AML-193 (cell line): ENCODE measurements at places on chromosomes 12 and 14.
A peak's percentile ranks its signal among the peaks of the same experiment; 100 is the strongest.

- DNase-seq: no peak
These were observed 34.8 kb upstream of the VSX2 start for GRCh38 chr14:74204491-74204890.

- no peak for DNase-seq
These were observed 30.3 kb downstream of the BAZ2A start for GRCh38 chr12:56599797-56600196.

DNA sequence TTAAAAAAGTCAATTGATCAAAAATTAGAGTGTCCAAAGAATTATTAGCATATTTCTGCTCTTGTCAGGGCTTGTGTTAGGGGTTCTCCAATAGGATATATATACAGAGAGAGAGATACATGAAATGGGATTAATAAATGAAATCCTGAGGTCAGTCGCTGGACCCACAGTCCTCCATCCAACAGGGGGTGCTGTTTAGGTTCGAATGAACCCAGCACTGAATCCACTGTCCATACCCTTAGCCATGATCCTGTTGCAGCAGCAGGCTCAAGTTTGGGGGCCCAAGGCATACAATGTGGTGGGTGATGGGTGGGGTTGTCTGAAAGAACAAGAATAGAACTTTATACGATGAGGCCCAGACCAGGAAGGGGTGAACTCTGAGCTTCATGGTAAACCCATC is 780 bp upstream of the MYO1H start:
- DNase-seq: no peak

DNA sequence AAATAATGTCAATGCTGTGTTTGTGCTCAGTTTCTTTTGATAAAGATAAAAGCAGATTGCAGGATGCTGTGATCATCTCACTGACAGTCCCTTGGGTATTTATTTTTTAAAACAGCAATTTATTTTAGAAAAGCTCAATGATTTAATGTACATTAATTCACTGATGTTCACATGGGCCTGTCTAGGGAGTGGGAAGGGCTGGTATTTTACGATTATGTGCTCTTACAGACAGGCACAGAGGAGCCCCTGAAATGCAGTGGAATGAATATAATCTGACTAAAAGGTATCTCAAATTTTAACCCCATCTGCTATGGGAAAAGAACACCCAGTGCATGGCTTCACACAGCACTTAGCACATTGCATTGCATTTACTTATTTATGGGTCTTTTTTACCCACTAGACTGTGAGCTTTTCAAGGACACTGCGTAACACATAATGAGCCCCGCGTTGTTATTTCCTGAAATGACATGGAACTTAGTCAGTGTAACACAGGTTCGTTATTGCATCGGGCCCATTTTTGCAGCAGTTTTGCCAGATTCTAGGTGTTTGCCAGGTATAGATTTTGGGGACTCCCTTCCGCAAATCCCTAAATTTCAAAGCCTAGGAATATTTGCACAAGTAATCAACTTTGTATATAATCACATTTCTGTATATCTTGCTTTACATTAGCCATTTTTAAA is 425.3 kb upstream of the FBXO33 start:
- no peak for DNase-seq

DNA sequence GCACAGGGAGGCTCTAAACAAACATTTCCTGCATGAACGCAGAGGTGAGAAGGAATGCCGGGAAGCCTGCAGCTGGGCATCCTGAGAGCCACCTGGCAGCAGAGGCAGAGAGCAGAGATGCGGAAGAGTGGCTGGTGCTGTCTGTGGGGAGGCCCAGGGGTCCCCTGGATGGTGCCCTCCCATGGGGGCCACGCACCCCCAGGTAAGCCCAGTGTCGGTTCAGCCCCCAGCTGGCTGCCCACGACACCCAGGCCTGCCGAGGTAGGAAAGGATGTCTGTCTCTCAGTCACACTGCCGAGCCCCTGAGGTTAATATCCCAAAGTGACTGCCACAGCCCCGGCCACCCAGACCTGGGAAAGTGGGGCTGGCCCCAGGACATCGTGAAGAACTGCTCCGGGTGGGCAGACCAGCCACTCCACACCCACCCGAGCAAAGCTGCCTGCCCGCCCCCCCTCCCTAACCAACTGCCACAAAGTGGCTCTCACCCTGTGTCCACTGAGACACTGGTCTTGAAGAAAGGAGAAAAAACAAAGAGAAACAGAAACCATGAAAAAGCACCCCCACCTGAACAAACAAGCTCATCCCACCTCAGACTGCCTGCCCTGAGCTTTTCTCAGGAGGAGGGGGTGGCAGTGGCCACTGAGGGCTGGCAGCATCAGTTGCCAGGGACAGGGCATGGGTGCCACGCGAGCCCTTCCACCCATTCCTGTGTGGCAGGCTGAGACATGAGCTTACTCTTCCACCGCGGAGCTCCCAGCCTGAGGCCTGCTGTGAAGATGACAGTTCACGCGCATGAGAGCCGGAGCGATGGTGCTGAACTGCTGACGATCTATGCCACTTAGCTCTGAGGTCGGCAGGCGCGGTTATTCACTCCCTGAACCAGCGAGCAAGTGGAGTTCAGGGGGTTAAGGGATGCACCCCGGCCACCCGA is 40.8 kb downstream of the CCDC88C start:
- no peak for DNase-seq

DNA sequence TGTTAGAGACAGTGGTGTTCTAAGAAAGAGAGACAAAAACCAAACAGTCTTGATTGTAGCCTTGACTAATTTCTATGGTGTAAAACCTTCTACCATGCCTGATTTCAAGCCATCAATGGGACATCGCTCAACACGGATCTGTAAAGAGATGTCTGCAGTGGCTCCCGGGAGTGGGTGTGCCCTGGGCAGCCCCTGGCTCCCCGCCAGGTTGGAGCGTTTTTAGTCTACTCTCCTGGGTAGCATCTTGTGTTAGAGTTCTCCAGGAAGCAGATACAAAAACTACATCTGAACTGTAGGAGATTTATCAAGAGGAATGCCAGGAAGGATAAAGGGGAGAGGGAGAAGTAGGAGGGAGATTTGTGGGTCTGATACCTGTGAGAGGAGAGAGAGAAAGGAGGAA is 1212.9 kb downstream of the BCL11B start:
- DNase-seq: no peak

GRCh38 chr12:43812926-43813325 is 6.8 kb upstream of the TWF1 start:
- no peak for DNase-seq

DNA sequence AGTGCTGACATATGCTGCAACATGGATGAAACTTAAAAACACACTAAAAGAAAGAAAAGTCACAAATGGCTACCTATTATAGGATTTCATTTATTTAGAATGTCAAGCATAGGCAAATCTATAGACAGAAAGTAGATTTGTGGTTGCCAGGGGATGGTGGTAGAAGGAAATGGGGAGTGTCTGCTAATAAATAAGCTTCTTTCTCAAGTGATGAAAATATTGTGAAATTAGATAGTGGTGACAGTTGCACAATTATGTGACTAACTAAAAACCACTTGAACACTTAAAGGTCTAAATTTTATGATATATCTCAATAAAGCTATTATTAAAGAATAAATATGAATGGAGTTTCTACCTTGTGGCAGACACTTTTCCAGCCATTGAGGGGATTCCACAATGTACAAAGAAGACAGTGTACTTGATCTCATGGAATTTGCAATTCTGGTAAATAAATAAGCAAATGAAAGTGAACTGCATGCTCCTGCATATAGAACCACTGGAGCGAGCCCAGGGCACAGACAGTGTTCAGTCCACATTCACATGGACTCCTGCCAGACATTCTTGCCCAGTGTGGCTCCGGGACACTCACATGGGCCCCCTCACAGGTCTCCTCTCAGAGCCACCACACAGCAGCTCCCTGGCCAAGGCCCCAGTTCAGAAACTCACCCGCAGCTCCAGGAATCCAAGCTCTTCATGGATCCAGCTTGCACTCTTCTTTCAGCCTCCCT is 107.1 kb upstream of the ARID2 start:
- DNase-seq: peak; percentile 89

DNA sequence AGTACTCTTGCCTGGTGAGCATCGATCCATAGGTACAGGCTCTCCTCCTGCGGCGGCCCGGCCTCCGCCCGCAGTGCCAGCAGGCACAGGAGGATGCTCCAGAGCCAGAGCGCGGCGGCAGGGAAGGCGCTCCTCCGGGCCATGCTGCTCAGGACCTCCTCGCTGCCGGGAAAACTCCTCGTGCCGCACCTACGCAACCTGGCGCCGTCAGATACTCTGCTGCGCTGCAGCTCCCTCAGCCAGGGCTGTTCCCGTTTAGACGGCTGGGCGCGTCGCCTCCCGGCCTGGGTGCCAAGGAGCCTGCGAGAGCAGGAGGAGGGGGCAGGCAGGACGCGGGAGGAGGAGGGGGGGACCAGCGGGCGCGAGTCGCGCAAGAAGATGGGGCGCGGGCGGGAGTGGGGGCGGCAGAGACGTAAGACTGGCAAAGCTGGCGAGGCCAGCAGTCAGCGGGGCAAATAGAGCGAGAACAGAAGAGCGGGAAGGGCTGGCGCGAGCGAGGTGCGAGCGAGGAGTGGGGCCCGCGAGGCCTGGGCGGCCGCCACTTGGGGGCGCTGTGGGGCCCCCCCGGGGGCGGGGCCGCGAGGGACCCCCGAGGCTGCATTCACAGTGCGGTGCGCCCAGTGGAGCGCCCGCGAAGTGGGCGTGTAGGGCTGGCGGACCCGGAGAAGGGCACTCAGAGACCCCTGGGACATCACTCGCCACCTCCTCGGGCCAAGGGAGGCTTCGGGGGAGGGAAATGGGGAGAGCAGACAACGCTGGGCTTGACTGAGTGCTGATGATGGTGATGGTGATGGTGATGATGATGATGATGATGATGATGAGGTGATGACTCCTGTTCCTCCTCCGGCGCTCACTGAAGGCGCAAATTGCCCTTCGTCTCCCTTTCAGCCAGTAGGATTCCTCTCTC is at the start of gene WIF1:
Gene WIF1 (minus strand): TSS at position 257 of the 907 bp plus-strand sequence. CDS start 114 bp downstream, at position 143.
- no peak for DNase-seq

DNA sequence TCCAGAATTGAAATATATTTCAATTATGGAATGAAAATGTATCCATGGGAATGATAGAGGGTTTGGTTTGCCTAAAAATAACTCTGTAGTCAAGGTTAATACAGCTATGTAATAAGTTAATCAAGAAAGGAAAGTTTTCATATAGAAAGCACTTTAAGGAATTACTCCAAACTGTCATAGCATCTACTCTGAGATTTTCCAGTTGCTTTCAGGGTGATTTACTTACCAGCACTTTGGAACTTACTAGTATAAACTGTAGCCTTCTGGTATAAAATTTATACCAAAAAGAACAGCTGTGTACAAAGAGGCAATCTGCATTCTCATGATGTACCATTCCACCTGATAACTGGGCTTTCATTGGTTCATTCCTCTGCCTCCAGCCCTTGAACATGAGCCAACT is 87.1 kb downstream of the ARF6 start:
- DNase-seq: no peak

GRCh38 chr14:63941023-63941422 is 88.2 kb downstream of the SYNE2 start:
- no peak for DNase-seq

GRCh38 chr12:56334490-56334793 is 642 bp upstream of the PAN2 start:
- no peak for DNase-seq

DNA sequence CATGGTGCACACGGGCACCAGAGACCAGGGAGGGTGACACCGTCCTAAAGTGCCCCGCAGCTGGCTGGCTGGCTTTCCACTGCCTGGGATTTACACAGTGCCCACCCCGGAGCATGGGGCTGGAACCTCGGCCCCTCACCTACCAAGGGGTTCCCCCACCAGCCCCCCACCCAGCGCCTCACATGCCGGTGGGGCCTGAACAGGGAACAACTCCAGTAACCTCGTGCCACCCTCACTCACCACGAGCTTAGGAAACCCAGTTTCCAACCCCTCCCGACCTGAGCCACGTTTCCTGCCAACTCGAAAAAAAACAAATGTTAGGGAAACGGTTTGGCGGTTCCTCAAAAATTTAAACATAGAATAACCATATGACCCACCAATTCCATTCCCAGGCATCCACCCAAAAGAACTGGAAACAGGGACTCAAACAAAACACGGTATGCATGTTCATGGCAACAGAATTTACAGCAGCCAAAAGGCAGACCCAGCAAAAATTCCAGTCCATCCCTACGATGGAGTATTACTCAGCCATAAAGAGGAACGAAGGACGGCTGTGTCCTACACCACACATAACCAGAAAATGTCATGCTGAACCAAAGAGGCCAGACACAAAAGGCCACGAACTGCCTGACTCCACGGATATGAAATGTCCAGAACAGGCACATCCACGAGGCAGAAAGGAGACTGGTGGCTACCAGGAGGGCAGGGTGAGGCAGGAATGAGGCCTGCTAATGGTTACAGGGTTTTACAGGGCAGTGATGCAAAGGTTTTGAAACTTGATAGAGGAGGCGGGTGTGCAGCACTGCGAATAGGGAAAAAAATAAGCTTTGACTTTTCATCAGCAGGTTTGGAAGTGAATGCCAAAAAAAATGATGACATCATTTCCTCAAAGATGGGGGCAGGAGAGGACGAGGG is 68.9 kb downstream of the NCOR2 start:
- DNase-seq: no peak

DNA sequence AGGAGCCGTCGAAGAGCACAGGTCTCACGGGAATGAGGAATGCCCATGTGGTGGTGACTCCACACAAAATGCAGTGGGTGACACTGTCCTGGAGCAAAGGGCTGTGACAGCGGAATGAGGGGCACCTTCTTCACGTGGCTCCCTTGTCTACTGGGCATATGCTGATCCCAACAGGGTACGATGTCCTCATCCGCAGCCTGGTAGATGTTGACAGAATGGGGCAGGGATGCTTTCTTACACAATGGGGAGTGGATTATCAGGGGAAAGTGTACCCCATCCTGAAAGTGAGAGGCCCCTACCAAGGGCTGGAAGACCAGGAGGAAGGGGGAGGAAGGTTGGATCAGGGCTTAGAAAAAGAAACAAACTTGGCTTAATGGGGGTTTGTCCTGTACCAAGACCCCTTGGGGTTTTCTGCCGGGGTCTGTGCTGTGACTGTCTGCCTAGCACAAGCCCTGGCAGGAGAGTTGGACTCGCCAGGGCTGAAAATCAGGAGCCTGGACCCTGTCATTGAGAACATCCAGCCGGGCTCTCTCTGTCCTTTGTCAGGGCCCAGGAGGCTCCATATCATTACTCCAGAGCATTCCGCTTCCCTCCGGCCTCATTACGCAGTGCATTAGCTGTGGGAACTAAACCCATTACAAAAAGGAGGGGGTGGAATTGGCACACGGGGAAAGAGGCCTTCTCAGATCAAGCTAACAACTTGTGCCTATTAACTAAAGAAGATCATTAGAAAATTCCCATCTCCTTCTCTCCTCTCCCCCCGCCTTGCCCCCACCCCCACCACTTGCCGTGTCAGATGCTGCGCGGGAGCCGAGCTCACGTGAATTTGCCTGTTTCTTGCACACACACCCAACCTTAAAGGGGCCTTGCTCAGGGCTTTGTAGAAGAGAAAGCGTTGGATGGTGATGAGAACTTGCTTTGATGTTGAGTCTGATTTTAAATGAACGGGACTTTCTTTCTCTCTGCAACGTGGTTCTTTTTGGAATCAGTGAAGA is 171.8 kb upstream of the PARP11 start:
- no peak for DNase-seq

GRCh38 chr14:105485739-105486162 is 935 bp upstream of the CRIP1 start:
- DNase-seq: no peak

- DNase-seq: no peak
These were observed 774.7 kb downstream of the TMTC2 start for GRCh38 chr12:83461336-83461935.
